ENCODE measurements at places on chromosomes 5 and 9.

GRCh38 chr9:136484153-136485048 is 1.6 kb upstream of the SEC16A start:
- DNase-seq: no peak

GRCh38 chr5:52656569-52657246 is 131.0 kb upstream of the ITGA1 start:
- no peak for DNase-seq

DNA sequence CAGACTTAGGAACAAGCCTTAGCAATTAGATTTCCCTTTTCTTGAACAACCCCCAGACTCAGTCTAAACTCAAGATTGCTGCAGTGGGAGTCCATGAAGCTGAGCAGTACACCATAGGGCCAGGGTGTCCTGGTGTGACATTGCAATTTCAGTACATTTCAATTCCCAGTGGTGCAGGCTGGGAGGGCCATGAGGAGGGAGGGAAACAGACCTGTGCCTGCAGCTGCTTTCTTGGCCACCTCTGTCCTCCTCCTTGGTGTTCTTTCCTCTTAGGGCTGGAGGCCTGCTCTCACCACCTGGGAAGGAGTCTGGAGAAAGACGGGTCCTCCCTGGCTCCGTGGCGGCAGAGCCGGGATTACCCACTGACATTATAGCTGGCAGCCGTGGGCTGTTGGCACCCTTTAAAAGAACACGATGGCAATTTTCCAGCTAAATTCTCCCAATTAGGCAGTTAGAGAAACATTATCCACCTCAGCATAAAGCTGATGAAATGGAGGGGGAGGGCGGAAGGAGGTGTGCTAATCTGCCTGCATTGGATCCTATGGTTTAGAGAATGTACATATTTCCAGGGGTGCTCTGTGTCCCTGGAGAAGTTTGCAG is 186.4 kb downstream of the SLIT3 start:
- no peak for DNase-seq

- no peak for DNase-seq
Measured at GRCh38 chr9:111102793-111103464, 64.7 kb upstream of the LPAR1 start.

DNA sequence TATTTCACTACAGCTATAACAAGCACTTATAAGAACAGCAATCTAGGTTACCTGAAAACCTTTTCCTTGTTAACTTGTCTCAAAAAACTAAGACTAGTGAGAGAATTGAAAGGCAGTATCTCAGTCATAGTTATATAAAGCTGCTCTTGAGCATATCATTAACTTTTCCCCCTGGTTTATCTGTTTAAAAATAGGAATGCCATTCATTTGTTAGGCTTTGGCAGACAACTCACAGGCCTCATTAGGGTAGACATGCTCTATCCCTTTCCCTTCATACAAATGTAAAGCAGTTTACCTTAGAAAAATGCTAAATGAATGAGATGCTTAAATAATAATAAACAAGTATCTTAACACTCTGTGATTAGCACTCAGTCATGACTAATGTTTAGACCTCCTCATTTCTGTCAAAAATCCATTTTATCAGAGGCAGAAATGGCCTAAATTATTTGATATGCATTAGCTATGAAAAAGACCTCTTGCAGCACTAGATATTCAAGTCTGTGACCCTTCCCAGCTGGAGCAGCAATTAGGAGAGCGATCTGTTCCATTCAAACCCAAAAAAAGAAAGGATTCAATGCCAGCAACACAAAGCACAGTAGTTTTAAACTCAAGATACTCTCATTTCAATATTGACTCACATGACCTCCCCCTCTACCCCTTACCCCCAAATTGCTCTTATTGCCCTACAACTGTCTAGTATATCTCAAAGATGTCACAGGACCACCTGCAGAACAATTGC is 1578.8 kb upstream of the WWC1 start:
- DNase-seq: no peak

GRCh38 chr9:120904978-120905301 is 21.7 kb downstream of the TRAF1 start:
- DNase-seq: no peak

DNA sequence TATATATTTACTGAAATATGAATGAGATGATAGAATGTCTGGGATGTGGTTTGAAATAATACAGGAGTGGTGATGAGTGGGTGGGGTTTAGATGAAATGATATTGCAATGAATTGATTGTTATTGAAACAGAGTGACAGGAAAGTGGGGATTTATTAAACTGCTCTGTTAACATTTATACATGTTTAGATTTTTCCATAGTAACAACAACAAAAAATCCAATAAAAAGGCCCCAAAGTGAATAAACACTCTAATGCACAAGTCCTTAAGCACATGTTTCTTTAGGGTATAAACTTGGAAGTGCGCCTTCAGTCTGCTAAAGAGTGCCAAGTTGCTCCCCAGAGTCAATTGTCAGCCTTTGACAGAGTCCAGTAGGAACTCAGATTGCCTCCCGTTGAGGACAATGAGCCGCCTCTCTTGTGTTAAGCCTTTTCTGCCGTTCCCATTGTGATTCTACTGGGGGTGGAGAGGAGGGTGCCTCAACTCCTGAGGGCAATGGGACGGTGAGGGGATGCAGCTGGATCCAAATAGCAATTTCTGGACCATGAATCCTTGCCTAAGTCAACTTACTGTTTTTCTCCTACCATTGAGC is 112.3 kb downstream of the SLC28A3 start:
- DNase-seq: no peak

DNA sequence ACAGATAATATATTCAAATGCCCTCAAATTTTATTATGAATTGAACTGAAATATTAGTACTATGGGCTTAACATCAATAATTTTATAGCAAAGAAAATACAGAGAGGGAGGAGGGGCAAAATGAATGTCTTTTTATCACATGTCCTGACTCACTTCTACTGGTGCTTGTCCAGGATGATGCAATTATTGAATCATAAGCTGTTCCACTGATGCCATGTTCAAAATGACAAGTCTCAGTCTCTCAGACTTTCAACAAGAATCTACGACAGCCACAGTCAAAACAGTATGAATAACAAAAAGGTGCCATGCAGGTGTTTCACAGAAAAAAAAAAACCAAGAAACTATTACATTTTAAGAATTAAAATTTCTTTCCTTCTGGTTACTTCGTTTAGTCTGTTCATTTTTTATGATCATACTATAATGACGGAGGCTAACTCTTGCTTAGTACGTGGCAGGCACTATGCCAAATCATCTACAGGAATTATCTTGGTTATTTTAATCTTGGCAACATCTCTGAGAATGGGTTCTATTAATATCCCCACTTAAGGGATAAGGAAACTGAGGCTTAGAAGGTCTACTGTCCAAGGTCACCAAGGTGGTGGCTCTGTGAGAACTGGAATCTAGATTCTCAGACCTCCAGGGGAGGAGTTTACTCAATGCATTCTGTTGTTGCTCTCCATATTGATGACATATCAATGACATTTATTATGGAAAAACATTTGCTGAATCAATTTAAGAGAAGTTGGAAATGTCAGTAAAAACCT is 61.5 kb downstream of the NR3C1 start:
- DNase-seq: no peak
